ENCODE measurements at places on chromosomes 16 and 17.

GRCh38 chr16:18958621-18959029 is 25.1 kb upstream of the TMC7 start:
- DNase-seq: no peak

- no peak for DNase-seq
These were observed 30.9 kb upstream of the SNN start for GRCh38 chr16:11637320-11637719.

- DNase-seq: no peak
These were observed 440.6 kb downstream of the HS3ST3B1 start for GRCh38 chr17:14741491-14741890.

GRCh38 chr16:87461466-87461991 is 31.3 kb downstream of the ZCCHC14 start:
- peak; percentile 21 for DNase-seq

- DNase-seq: peak; percentile 32
These were observed 270.7 kb downstream of the NTN1 start for GRCh38 chr17:9291912-9292560.

DNA sequence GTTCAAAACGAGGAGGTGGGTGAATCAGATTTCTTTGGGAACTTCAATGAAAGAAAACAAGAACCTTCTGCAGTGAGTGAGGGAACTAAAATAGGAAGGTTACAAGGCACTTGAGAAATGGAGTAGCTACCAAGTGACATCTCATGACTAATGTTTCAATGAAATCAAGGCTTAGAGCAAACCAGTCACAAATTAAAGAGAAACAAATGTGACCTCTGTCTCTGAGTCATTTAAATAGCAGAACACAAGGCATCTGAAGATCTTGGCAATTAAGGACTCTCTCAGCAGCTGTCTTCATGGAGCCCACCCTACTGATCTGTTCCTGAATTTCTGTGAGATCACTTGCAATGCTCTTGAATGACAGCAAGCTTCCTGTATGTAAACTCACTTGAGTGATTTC is 109.5 kb downstream of the CDH11 start:
- no peak for DNase-seq
